ENCODE measurements at places on chromosomes 16 and 17.

DNA sequence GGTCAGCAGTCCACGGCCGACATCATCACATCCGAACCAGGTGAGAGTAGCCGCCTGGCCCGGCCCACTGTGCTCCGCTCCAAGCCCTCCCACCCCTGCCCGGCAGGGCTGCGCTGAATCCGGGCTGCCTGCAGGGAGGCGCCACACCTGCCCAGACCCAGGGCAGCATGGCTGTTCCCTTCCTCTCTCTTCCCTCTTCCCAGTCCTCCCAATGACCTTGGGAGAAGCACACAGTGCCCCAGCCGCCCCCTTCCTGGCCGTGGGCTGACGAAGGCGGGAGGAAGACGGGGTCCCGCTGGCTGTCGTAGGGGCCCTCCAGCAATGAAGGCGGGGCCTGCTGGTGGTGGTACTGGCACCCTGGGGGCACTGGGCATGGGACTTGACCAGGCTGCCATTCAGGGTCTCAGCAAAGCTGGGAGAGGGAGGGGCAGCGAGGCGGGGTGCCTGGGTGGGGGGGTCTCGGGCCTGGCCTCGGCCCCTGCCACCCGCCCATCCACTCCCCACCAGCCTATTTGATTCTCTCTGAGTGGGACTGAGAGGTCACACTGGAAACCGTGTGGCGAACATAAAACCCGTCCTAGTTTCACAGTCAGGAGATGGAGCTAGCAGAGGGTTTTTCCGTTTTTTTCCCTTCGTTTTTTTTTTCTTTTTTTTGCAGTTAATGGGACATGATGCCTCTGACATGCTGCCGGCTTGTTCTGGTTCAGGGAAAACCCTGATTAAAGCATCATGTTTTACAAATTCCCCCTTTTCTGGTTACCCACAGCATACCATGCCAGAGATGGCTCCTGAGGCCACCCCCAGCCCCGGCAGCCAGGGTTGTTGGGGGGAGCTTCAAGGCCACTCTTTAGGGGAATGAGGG is 50.6 kb downstream of the BAHCC1 start:
- DNase-seq: no peak

DNA sequence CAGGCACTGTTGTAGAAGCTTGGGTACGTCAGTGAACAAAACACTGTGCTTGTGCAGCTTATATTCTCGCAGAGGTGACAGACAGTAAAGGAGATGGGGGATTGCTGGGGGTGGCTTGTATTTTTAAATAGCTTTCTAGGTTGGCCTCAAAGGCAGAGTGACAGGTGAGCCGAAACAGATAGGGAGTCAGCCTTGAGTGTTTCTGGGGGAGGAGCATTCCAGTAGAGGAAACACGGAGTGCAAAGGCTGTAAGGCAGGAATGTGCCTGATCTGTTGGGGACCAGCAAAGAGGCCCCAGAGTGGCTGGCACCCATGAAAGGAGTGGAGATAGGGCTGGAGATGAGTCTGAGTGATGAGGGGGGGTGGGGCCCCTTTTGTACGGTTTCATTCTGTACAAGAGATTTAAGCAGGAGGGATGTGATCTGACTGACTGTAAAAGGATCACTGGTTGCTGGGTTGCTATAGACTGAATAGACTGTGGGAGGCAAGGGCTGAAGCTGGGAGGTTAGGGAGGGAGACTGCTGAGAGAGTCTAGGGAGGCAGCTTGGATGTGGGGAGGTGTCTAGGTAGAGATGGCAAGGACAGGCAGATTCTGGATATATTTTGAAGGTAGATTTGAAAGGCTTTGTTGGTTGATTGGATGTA is 15.2 kb downstream of the NUP93 start:
- DNase-seq: peak; percentile 1

GRCh38 chr16:80317599-80318037 is 223.2 kb upstream of the DYNLRB2 start:
- DNase-seq: no peak

DNA sequence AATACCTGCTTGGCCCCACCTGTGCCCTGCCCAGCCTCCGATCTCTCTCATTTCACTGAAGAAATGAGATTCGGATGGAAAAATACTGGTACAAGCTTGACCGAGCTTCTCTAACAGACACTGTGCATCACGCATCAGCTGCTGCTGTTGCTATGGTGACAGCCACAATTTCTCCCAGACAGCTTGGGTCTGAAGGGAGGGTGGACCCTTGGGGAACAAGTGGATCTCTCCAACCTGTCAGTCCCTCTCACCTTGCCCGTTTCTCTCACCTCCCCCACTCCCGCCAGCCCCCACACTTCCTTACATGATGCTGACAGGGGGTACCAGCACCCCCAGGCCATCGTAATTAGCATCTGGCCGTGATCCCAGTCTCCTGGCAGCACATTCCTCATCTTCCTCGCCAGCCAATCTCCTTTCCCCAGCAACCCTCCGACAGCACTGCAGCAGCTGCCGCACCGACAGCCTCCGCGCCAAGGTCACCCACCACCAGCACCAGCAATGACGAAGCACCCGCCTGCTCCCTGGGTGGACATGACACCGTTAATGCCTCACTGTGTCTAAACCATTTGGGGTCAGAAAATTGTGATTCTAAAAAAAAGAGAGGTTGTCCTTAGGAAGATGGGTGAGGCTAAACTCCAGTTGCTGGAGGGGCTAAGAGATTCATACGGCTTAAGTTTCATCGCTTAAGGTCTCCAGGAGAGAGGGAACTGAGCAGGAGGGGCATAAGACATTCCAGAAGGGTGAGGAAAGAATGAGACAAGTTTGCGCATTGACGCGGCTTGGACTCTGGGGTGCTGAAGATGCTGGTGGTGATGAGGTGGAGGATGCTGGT is 58.6 kb upstream of the TNRC6A start:
- peak; percentile 60 for DNase-seq

DNA sequence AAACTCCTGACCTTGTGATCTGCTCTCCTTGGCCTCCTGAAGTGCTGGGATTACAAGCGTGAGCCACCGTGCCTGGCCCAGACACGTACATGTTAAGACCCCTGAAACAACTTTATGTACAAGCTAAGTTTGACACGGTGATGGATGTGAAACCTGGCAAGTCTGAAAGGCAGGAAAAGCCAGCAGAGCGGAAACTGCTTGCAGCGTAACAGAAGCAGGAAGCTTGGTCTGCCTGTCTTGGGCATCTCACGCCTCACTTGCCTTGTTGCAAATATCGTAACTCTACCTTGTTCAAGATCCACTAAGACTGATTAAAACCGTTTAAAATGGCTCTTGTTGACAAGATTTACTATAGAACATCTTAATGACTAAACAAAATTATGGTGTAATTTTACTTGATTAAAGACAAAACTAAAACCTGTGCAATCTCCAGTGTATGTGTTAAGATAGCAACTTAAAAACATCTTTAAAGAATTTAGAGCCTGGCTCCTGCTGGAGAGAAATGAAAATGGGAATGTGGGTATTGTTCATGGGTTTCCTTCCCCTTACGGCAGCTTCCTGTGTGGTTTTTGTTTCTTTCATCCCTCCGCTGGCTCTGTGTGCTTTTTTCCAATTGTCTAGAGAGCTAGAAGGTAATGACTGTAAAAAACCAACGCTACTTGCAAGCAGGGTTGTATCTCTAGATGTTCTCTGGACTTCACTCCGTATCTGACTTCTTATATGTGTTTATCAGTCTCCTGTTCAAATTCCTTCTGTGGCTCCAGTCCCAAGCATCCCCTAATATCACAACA is 477.6 kb downstream of the XYLT1 start:
- peak; percentile 29 for DNase-seq

DNA sequence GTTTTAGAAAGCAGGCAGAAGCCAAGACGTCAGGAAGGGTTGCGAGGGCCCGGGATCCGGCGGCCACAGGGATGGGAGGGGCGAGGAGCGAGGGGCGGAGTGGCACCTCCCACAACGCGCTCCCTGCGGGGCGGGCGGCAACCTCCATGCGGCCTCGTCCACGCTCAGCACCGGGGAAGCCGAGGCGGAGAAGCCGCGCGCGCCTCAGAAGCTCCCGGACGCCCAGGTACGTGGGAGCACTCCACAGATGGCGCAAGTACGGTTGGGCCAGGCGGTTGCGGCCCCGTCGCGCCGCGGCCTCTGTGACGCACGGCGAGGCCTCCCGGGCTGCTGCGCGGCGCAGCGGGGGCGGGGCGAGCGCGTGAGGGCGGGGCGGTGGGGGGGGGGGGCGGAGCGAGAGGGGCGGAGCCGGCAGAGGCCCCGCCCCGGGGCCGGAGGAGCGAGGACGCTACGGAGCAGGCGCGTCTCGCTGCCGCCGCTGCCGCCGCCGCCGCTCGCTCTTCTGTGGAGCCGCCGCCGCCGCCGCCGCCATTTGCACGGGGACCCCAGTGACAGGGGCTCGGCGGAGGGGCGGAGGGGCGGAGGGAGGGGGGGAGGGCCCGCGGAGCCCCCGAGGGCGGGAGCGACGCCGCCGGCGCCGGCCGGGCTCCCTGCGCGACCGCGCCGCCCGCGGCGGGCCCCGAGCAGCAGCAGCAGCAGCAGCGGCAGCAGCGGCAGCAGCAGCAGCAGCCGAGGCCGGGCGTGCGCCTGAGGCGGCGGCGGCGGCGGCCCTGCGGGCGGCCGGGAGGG is at the start of gene TENT4B:
TENT4B (plus strand) TSS at position 500 of the 789 bp plus-strand sequence. CDS start 316 bp downstream, outside the sequence.
- peak; percentile 84 for DNase-seq

DNA sequence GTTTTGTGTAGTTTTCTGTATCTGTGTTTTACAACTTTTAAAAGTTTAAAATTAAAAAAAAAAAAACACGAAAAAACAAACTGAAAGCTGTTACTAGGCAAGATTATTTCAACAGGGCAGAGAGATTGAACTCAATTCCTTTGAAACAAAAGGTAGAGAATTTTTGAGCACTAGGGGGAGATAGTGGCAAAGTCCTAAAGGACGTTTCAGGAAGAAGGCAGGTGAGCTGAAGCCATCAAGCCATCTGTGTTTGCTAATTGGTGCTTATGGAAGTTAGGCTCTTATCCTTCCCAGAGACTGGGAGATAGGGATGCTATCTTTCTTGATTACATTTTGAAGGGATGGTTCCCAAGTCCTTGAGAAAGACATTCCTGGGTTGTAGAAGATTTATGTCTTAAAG is 70.6 kb upstream of the CLEC3A start:
- peak; percentile 60 for DNase-seq

DNA sequence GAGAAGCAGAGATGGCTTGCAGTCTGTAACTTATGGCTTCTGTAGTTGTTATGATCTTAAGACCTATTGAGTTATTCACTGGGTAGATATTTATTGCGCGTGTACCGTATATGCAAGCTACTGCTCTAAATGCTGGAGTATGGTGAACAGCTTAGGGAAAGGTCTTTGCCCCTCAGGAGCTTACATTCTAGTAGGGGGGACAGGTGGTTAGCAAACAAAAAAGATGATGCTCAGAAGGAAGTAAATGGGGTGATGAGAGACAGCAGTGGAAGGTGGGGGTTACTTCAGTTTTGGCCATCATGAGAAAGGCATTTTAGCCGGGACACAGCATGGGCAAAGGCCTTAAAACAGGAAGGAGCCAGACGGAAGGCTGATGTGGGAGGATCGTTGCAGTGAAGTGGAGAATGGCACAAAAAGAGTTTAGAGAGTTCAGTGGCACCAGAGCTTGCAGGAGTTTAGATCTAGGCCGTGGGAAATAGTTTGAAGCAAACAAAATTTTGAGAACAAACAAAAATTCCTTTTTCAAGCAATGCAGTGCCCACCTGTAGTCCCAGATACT is 2.1 kb downstream of the ARMC7 start:
- DNase-seq: no peak

- peak; percentile 78 for DNase-seq
Observed at GRCh38 chr17:19262650-19263631, 25.8 kb downstream of the EPN2 start.

DNA sequence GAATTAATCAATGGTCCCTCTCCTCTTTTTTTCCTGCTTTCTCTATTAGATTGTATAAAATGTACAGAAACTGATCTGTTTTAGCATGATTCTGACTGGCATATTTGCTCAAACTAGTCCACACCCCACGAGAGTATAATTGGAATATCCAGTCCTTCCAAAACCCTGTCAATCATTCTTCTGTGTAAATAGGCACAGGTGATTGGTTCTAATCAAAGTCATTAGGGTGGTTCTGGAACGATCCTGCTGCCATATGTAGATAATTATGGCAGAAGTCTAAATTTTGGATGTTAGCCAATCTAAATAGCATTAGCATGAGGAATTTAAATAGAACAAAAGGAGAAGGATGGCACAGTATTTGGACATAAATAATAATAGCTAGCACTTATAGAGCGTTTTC is 165.7 kb downstream of the SHISA6 start:
- DNase-seq: no peak

DNA sequence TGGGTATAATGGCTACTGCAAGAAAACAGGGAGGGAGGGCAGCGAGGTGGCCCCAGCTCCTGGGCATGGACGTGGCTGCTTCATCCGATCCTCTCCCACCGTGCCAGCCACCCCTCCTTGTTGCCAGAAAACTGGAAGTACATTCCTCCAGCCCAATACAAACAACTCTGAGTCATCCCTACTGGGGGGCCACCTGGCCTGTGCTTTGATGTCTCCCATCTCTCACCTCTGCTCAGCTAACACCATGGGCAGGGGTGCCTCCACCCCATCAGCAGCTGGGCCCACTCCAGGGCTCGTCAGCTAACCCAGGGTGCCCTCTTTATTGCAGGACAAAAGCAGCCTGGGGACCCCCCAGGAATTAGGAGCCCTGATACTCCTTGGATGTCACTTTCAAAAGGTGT is 2.0 kb downstream of the RHBDF2 start:
- no peak for DNase-seq

DNA sequence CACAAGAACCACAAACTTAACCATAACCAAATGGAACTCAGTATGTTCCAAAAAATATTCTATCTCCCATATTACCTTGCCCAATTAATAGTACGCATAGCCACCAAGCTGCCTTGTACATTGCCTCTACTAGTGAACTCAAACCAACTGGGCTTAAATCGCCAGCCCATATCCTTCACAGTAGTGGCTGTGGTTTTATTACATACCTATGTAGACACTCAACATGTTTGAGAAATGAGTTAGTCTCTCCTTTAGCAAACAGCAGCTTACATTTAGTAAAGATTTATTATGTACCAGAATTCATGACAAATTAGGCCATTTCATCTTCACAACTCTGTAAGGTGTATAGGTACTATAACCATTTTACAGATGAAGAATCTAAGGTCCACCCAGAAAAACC is 41.4 kb downstream of the GRB2 start:
- no peak for DNase-seq

DNA sequence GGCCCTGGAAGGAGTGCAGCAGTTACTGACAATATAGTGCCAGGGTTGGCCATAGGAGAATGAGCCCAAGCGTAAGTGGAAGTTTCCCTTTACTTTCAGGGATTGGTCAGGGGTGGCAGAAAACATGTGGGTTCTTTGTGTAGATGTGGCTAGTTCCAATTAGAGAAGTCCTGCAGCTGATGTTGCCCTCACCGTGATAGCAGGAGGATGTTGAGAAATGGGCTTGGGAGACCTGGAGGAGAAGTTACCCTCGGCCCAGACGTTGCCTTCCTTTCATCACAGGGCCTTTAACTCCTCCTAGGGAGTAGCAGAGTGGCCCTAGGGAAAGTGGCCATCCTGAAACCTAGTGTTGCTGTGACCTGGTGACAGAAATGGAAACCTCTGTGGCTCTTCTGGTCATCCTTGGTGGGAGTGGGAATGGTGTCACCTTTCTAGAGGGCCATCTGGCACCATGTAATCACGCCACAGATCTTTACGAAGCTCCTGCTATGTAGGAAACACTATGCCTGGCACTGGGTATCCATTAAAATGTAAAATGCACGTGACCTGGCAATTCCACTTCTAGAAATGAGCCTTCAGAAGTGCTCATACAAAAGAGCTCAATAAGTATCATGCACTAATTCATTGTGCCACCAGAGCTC is 6.7 kb downstream of the TMEM92 start:
- DNase-seq: no peak

GRCh38 chr16:66872943-66873684 is 7.2 kb upstream of the PDP2 start:
- DNase-seq: peak; percentile 52

- DNase-seq: no peak
Observed at GRCh38 chr17:48577946-48578615, at the start of gene HOXB4. Gene HOXB4, minus strand, starts transcription at chr17:48578350. Its CDS starts 31 bp downstream, at chr17:48578319.
